Amniotic epithelial cell (primary cell): ENCODE measurements at places on chromosomes 6 and 20.
A peak's percentile ranks its signal among the peaks of the same experiment; 100 is the strongest.

DNA sequence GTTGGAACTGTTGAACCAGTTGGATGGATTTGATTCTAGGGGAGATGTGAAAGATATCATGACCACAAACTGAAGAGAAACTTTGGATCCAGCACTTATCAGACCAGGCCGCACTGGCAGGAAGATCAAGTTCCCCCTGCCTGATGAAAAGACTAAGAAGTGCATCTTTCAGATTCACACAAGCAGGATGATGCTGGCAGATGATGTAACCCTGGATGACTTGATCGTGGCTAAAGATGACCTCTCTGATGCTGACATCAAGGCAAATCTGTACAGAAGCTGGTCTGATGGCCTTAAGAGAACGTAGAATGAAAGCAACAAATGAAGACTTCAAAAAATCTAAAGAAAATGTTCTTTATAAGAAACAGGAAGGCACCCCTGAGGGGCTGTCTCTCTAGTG is 72.8 kb upstream of the CDYL start:
- peak; percentile 25 for DNase-seq

GRCh38 chr6:37048851-37049757 is 43.6 kb downstream of the FGD2 start:
- peak; percentile 67 for DNase-seq

GRCh38 chr20:11034025-11034424 is 360.2 kb upstream of the JAG1 start:
- no peak for DNase-seq

GRCh38 chr20:48562586-48563116 is 265.1 kb downstream of the PREX1 start:
- no peak for DNase-seq

- DNase-seq: no peak
Measured at GRCh38 chr20:41623625-41624375, 5.6 kb upstream of the CHD6 start.

DNA sequence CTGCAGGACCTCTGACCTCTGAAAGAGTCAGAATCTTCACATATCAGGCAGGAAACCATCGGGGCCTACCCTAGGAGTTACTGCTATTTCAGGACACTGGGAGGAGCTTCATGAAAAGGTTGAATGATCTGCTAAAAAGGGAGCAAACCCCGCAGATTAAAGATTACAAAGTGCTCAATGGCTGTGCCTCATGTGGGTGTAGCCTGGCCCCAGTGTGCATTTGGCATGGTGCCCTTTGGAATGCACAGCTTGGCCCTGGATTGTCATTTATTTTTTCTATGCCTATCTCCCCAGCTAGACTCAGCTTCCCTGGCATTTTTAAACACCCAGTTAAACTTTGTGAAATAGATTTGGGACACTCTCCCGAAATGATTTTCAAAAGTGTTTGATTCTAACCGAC is 368.5 kb upstream of the SPTLC3 start:
- no peak for DNase-seq

DNA sequence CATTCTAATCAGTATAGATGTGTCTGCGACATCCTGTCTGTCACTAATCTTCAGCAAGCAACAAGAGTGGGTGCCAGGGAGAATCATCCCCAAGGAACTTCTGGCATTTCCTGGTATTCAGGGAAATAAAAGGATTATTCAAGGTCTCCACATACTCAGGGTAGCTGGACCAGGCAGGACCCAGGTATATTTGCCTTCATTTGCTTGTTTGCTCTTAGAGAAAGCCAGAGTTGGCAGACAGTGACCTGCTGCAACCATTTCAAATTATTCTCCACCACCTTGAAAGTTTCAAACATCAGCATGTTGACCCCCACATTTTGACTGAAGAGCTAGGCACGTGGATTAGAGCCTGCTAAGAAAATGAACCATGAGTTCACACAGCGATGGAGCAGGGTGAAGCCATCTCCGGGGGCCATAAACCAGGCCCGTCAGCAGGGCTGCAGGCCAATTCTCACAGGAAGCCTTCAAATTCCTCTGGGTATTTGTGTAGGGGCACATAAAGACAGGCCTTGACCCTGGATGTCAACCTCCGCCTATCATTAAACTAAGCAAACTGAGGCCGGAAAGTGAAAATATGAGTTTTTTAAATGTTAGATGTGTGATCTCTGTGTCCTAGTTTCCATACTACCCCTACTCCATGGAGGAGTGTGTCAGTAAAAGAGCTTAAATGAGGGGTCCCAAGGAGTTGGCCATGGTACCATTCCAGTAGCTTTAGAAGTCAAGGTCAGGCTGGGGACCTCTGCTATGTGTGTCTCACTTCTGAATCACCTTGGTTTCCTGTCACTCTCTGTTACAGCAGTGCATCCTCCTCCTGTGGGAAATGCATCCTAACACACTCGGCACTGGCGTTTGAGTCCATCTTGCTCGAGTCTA is 32.9 kb downstream of the TRAM2 start:
- peak; percentile 56 for DNase-seq

- no peak for DNase-seq
Measured at GRCh38 chr6:142294679-142295078, 7.1 kb upstream of the ADGRG6 start.

DNA sequence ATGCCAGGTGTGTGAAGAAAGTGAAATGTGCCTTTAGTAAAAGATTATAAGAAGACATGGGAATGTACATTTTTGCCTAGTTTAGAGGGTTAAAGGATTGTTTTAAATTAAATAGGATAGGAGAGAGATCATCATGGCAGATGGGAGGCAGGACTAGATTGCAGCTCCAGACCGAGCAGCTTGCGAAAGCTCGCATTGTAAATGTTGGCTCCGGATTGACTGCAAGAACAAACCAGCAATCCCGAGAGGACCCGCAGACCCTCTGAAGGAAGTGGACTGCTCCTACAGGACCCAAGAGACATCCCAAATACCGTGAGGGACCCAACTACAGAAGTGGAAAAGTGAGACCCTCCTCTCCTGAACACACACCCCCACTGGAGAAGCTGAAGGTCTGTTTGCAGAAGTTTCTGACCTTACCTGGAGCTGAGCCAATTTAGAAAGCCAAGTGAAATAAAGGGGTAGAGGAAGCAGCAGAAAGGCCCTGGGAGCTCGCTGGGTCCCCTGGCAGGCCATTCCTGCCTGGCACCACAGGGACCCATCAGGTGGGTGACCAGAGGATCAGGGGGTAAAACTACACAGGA is 30.0 kb upstream of the TPD52L1 start:
- no peak for DNase-seq

GRCh38 chr6:154595538-154595937 is 85.1 kb upstream of the CNKSR3 start:
- no peak for DNase-seq

GRCh38 chr6:39196673-39197091 is 32.6 kb downstream of the KCNK5 start:
- DNase-seq: no peak

- DNase-seq: peak; percentile 78
Measured at GRCh38 chr6:33425668-33426577, 6.1 kb downstream of the SYNGAP1 start.

DNA sequence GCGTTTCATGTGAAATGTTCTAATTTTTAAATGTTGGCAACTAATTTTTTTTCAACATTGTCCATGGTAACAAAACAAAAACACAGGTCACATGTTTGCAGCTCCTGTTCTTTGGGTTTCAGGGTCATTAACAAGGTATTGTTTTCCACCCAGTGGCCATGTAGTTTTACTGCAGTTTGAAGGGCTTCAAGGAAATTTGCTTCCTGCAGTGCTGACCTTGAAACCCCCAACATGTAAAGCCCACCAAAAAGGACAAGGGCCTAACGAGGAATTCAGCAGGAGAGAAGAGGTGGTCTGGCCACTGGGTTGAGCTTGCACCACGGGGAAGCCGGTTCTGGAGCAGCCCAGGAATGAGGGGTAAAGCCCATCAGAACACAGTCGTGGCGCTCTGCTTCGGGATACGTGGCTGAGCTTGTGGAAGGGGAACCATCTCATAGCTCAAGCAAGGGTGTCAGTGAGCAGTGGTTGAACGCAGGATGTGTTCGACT is 13.9 kb upstream of the KLHL31 start:
- DNase-seq: peak; percentile 59

GRCh38 chr6:56816370-56816769 is 138.5 kb upstream of the BEND6 start:
- DNase-seq: no peak

DNA sequence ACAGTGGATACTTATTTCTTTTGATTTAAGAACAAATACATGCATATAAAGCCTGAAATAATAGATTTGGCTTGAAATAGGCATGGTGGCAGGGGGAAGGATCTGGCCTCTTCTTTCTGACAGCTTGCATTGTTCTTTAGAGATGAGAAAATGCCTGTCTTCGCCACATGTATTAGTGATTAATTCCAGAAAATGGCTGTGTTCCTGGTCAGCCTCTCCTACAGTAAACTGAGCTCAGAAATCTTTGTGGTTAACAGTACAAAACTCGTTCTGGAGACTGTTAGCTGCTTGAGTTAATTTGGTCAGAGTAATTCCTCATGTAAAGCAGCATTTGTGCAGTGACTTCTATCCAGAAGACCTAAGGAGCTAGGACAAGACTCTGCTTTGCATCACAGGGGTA is 151.5 kb downstream of the EYA4 start:
- DNase-seq: no peak

GRCh38 chr6:109059571-109060021 is 35.0 kb downstream of the SESN1 start:
- peak; percentile 64 for DNase-seq

GRCh38 chr20:41304002-41304401 is 13.5 kb downstream of the ZHX3 start:
- no peak for DNase-seq

DNA sequence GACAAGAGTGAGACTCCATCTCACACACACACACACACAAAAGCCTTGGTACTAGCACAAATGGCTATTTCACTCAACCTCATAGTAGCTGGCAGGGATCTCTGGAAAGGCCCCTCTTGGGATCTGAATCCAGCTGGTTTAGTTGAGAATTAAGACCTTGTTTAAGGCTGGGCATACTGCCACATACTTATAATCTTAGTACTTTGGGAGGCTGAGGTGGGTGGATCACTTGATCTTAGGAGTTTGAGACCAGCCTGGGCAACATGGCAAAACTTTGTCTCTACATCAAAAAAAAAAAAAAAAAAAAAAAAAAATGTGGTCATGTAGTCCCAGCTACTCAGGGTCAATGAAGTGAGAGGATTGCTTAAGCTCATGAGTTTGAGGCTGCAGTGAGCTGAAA is 628.3 kb downstream of the MMUT start:
- DNase-seq: peak; percentile 29

GRCh38 chr20:48822178-48822577 is 5.6 kb downstream of the PREX1 start:
- no peak for DNase-seq

DNA sequence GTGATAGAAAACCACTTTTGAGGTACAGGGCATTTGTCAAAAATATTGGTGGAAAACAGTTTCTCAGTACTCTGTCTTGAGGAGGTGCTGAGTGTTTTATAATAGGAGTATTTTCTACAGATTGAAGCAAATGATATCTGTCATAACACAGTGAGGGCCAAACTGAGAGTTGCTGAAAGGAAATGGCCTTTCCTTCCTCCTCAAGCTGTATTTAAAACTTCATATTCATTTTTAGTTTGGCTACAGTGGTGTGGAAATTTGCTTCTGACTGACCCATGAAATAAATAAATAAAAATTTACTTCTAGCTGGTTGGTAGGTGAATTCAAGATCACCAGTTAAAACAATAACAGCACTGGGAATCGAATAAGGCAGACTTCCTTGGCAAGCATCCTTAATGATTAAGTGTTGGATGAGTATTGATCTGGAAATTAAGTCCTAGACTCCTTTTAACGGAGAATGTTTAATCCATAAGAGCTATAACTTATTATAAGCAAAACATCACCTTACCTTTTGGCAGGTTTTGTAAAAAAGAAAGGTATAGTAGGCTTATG is 828.6 kb upstream of the CITED2 start:
- no peak for DNase-seq

DNA sequence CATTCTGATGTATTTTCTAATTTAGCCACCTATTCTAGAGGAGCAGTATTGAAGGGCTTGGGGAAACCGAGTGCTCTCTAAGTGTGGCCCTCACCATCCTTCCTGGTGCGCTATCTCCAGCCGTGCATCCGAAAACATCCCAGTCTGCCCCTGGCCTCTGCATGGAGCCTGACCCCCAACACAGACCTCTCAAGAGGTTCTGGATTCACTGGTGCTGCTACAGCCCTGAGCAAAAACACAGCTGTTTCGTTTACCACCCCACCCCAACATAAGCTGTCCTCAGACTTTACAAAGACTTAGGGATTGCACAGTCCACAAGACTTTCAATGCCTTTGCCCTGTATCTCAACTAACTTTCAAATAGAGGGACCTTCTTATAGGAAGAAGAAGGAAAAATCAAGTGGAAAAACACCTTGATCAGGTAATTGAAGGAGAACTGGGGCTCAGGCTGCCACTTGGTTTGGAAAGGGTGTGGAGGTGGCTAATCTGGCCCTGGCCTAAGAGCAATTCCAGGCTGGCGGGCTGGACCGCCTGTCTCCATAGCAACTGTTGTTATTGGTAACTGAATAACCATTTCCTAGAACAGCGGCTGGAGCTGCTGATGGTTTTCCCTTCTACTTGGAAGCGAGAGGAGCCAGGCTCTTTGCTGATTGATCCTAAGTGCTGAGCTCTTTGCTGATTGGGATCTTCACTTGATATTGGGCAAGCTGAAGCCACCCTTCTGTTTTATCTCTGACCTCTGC is 90.2 kb upstream of the TOX2 start:
- DNase-seq: peak; percentile 55

GRCh38 chr20:20970841-20971240 is 135.3 kb downstream of the LINC00237 start:
- DNase-seq: no peak

DNA sequence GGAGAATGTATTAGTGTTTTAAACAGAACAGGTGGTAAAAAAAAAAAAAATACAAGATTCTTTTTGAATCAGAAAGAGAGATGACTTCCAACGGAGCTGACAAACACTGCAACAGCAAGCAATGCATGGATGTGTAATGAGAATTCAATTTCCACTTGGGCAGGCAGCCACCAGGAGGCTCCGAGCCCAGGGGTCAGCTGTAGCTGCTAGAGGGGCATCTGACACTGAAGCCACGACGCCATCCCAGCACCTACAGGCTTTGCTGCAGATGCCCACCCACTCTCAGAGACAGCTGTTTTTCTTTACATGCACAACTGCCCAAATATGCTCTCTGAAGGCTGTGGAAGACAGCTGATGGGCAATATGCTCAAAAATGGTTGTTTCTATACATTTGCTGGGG is 75.4 kb downstream of the ELOVL5 start:
- no peak for DNase-seq

DNA sequence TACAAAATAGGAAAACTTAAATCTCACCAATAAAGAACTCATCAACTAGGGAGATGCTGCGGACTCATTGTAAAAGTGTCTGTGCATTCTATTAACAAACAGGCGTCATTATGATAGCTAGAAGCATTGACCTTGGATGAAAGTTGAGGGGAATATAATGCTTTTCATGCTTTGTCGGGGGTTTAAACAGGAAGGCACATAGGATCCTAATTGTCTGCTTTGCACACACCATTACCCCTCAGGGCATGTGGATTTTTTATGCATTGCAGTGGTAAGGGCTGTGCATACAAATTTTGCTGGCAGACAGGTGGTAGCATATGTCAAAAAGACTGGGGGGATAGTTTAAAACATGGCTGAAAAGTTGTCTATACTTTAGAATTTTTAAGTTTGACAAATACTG is 447.9 kb upstream of the PLCB4 start:
- DNase-seq: no peak

GRCh38 chr6:36525346-36525745 is 21.9 kb downstream of the STK38 start:
- no peak for DNase-seq
